ENCODE measurements at places on chromosomes 3 and 15. TPM values are rescaled to one million over a fixed set of nuclear protein-coding genes. Genes with fewer than 3 reads are reported as not detected.

Gene DNASE1L3
- total RNA-seq, result not detected

Gene MON1A
- 16.2 TPM for total RNA-seq

Gene CELF6
- total RNA-seq, result 1.9 TPM

Gene LRTM1
- not detected for total RNA-seq

Gene GOLGA8O
- total RNA-seq, result not detected

Gene GOLGA8F
- total RNA-seq, result not detected

Gene FSTL1
- total RNA-seq, result 89.2 TPM

Gene RTP1
- total RNA-seq, result not detected

Gene TP63
- total RNA-seq, result not detected

Gene SMC4
- 122 TPM for total RNA-seq

Measured in stomach (tissue), 19 donors.